Calu3 (cell line): ENCODE measurements at places on chromosomes 6 and 20. TPM values are rescaled to one million over a fixed set of nuclear protein-coding genes. Genes with fewer than 3 reads are reported as not detected.

GRCh38 chr6:5461365-5461764 lies 200.1 kb downstream of the FARS2 start:
- DNase-seq = no peak
- H3K36me3 ChIP-seq = peaks cover 8% of the 10 kb centered on the region
- H3K4me1 ChIP-seq = peaks cover 24% of the 10 kb centered on the region
- H3K27me3 ChIP-seq = no peaks in the 10 kb centered on the region

DNA sequence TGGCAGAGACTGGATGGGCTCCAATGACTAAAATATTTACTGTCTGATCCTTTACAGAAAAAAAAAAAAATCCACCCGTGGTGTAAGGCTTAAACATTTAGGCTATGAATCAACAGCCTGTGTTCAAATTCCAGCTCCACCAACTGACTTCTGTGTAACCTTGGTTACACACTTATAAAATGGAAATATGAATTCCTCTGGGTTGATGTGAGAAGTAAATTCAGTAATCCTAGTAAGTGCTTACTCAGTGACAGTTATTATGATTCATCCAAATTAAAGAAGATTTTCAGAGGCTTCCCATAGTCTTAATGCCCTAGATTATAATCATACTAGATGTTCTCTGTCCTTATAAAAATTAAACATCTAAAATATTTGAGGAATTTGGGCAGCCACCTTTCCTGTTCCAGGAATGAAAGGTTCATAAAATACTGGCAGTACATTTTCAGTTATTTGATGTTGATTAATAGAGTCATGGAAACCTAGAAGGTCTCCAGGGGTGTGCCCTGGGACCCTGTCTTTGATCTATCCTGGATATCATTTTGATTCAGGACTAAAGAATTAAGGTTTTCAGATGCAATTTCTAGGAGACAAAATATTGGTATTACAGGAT lies 180.3 kb upstream of the ZNF217 start:
- H3K27ac ChIP-seq = peak overlapping the region; percentile 71
- peaks cover 6% of the 10 kb centered on the region for H3K36me3 ChIP-seq
- DNase-seq = no peak
- H3K27me3 ChIP-seq = no peaks in the 10 kb centered on the region
- peaks cover 42% of the 10 kb centered on the region for H3K4me1 ChIP-seq

DNA sequence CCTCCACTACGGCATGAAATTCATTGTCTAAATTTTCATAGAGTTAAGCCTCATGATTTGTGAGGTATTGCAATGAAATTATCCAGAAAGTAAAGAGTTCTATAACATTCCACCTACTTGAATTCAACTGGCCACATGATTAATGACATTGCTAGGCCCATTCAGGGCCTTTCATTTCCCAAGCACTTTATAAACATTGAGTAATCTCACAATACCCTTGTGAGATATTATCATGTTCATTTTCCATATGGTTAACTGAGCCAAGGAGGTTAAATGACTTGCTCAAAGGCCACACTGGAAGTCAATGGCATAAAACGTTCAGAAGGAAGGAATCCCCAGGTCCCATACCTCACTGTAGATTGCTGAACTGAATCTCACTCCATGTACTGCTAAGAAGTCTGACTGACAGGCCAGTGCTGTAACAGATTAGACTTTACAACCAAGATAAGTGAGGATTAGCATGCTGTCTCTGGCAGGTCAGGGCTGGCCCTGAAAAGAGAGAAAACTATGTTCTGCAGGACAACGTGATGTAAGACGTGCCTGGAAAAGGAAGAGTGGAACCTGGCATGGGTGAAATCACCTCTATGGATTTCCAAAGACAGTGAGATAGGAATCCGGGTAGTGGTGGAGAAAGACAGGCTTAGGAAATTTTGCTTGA lies 75.9 kb upstream of the SPACA1 start:
- no peak overlapping the region for H3K27ac ChIP-seq
- peaks cover 16% of the 10 kb centered on the region for H3K27me3 ChIP-seq
- H3K36me3 ChIP-seq = no peaks in the 10 kb centered on the region
- no peaks in the 10 kb centered on the region for H3K4me1 ChIP-seq
- no peak for DNase-seq
- no peak overlapping the region for H3K4me3 ChIP-seq

DNA sequence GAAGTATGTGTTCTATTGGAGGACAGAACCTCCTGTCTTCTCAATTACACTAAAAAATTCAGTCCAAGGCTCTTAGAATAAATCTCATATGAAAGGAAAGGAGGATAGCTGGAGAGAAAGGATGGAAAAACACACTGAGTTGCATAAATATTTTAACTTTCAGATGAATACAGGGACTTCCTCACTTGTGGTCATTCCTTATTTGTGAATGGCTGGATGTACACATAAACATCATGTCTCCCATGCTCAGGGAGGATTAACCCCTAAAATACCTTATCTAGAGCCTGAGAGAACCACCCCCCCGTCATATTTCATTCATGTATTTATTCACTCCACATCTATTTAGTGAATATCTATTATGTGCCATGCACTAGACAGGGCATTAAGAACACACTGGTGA lies 217.6 kb upstream of the CITED2 start:
- H3K27ac ChIP-seq = no peak overlapping the region
- no peak for DNase-seq
- H3K4me3 ChIP-seq = no peak overlapping the region
- no peaks in the 10 kb centered on the region for H3K27me3 ChIP-seq
- H3K4me1 ChIP-seq = peaks cover 40% of the 10 kb centered on the region

DNA sequence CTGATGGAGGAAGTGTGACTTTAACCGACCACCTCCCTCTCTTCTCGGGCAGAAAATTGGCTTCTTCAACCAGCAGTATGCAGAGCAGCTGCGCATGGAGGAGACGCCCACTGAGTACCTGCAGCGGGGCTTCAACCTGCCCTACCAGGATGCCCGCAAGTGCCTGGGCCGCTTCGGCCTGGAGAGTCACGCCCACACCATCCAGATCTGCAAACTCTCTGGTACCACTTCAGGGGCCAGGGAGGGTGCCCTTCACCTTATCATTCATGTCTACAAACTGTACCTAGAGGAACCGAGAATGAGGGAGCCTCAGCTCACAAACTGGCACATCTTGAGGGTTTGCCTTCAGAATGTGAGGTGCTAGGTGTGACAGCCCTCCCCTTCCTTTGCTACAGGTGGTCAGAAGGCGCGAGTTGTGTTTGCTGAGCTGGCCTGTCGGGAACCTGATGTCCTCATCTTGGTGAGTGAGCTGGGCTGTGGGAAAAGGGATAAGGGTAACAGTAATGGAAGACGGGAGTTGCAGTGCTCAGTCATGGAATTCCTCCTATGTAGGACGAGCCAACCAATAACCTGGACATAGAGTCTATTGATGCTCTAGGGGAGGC lies 18.6 kb downstream of the ABCF1 start:
- no peak overlapping the region for H3K4me3 ChIP-seq
- peak overlapping the region; percentile 21 for H3K27ac ChIP-seq
- peaks cover 88% of the 10 kb centered on the region for H3K36me3 ChIP-seq

The MOG gene
- not detected in 2 replicates for total RNA-seq

DNA sequence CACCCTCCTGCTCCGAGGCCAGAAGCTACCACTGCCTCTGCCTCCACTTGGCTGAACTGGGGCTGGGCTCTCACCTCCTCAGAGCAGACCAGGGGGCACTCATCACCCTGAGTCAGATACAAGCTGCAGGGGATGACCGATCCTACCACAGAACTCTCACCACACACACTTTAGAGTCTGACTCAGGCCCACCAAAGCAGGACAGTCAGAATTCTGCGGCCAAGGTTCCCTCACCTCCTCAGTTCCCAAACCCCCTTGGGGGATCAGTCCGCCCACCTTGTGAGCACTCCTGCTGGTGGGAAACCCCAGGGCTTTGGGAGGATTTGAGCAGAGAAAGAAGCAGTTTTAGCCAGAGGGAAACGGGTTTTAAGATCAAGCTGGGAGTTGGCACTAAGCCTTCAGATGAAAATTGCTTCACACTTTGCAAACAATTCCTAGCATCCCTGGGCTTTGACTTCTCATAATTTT lies 587.8 kb upstream of the JAG1 start:
- H3K4me1 ChIP-seq = peaks cover 24% of the 10 kb centered on the region

- H3K4me1 ChIP-seq = no peaks in the 10 kb centered on the region
- DNase-seq = no peak
- no peak overlapping the region for H3K4me3 ChIP-seq
- H3K27me3 ChIP-seq = no peaks in the 10 kb centered on the region
- H3K27ac ChIP-seq = no peak overlapping the region
These were observed 130.4 kb downstream of the INSM1 start for GRCh38 chr20:20498076-20498861.

DNA sequence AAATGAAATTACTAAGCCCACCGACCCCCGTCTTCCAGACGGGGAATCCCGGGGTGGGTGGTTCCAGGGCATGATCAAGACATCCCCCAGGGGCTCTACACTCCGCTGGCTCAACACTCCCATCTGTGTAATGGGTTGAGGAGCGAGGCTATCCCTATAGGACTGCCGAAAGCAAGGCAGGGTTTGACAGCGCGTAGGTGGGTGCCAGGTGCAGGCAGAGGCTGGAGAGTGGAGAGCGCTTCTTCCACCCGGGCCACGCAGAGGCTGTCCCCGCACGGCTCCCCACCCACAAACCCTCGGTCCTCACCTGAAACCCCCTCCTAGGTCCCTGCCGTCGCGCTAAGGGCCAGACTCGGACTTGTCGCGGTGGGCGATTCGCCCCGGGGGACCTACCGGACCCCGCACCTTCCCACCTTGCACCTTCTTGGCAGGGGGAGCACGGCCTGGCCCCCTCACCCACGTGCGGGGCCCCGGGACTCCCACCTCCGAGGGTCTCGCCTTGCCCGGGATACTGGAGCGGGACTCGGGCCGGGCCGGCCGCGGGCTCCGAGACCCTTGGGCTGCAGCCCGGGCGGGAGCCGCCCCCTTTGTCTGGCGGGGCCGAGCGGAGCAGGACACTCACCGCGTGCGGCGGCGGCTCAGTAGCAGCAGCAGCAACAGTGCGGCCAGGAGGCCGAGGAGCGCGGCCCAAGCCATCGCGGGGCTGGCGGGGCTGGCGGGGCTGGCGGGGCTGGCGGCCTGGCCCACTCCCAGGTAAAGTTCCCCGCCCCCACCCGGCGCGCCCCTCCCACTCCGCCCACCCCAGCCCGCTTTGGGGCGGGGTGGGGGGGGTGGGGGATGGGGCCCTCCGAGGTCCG lies at the start of gene PTGIS:
Gene PTGIS (minus strand): TSS at position 717 of the 857 bp plus-strand sequence. CDS start 21 bp downstream, at position 696.
- no peak for DNase-seq
- no peak within 1 kb of the TSS for H3K4me3 ChIP-seq
- H3K27ac ChIP-seq = no peak within 1 kb of the TSS
- H3K27me3 ChIP-seq = peaks cover 40% of the 10 kb centered on the region
- peaks cover 20% of the 10 kb centered on the region for H3K4me1 ChIP-seq
- H3K36me3 ChIP-seq = peaks cover 7% of the 10 kb centered on the region

DNA sequence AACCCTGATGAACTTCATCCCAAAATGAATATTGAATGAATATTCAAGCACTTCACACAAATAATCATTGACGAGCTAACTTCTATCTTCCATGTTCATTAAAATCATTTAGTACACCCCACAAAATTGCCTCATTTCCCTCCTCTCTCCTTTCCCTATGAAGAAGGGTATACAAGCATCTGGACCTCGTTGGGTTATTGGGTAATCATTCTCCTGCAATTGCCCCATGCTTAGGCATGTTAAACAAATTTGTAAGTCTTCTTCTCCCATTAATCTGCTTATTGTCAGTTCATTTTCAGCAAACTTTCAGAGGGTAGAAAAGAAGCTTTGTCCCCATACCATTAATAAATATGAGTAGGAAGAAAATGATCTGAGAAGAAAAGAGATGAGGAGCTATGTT lies 27.6 kb downstream of the PRKN start:
- H3K27ac ChIP-seq = no peak overlapping the region
- no peaks in the 10 kb centered on the region for H3K4me1 ChIP-seq
- no peak for DNase-seq
- no peaks in the 10 kb centered on the region for H3K36me3 ChIP-seq

DNA sequence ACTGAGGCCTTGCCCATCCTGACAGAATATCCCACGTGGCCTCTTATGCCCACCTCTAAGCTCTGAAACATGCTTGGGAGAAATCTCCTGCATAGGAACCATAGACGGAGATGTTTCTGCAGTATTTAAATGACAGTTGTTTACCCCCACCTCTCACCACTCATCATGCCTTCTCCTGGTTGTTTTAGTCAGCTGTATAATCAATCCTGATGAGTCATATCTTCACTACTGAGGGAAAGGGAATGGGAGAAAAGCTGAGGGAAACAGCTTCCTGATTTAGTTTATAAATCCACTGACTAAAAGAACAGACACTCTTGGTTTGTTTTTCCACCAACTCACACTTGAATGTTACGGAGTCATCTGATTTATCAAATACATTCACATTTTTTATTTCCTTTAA lies 113.2 kb upstream of the TENT5A start:
- H3K4me1 ChIP-seq = peaks cover 14% of the 10 kb centered on the region
- no peak for DNase-seq
- no peak overlapping the region for H3K4me3 ChIP-seq
- peaks cover 1% of the 10 kb centered on the region for H3K27me3 ChIP-seq
- H3K36me3 ChIP-seq = no peaks in the 10 kb centered on the region

The RCAN2 gene
- 2.2 and 3.7 TPM in 2 replicates for total RNA-seq

The EGFL8 gene
- total RNA-seq = 18.8 and 20.2 TPM in 2 replicates

The APOBEC2 gene
- not detected in 2 replicates for total RNA-seq

The PLTP gene
- 1.4 and 1.6 TPM in 2 replicates for total RNA-seq
